ENCODE measurements at places on chromosomes 13 and 19.
A peak's percentile ranks its signal among the peaks of the same experiment; 100 is the strongest.

GRCh38 chr13:95641291-95642027, 3.0 kb downstream of the DZIP1 start:
- no peak overlapping the region for H3K27ac ChIP-seq
- no peaks in the 10 kb centered on the region for H3K27me3 ChIP-seq
- H3K4me1 ChIP-seq: peaks cover 11% of the 10 kb centered on the region
- peaks cover 36% of the 10 kb centered on the region for H3K36me3 ChIP-seq
- peak overlapping the region; percentile 25 for H3K4me3 ChIP-seq

DNA sequence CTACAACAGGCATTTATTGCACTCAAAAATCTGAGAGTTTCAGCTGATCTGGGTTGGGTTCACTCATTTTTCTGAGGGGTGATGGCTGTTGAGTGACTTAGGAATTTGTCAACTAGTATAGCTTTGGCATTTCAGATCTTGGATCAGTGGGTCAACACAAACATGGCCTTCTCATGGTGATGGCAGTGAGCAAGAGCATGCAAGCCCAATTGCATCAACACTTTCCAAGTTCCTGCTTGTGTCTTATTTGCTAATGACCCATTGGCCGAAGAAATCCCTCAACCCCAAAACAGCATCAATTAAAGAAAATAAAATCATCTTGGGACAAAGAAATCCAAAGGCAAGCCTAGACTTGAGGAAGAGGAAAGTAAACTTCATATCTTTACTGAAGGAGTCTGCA, 23.9 kb upstream of the MYCBP2 start:
- no peaks in the 10 kb centered on the region for H3K27me3 ChIP-seq
- no peak overlapping the region for H3K4me3 ChIP-seq
- no peaks in the 10 kb centered on the region for H3K36me3 ChIP-seq
- no peak overlapping the region for H3K27ac ChIP-seq

- DNase-seq: no peak
- no peaks in the 10 kb centered on the region for H3K4me1 ChIP-seq
- no peaks in the 10 kb centered on the region for H3K36me3 ChIP-seq
- no peaks in the 10 kb centered on the region for H3K27me3 ChIP-seq
- no peak overlapping the region for H3K4me3 ChIP-seq
These were observed 809.0 kb upstream of the SLITRK5 start for GRCh38 chr13:86862137-86862536.

DNA sequence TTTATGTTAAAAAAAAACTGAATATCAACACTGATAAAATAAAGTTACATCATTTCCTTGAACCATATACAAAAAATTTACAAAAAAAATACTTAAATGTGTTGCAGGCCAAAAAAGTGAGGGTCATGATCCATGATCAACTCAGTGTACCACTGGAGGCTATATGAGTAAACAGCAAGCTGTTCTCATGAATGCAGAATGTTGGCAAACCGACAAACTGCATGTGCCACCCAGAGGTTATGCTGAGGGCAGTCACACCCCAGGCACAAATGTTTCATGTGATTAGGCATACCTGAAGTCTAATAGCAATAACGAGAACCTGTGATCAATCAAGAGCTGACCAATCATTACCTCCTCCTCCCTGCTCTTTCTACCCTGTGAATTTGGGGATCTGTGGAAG, 91.9 kb downstream of the ZNF431 start:
- no peaks in the 10 kb centered on the region for H3K36me3 ChIP-seq
- no peak for DNase-seq
- H3K4me3 ChIP-seq: no peak overlapping the region
- H3K27ac ChIP-seq: no peak overlapping the region
- no peaks in the 10 kb centered on the region for H3K4me1 ChIP-seq
- H3K27me3 ChIP-seq: no peaks in the 10 kb centered on the region

DNA sequence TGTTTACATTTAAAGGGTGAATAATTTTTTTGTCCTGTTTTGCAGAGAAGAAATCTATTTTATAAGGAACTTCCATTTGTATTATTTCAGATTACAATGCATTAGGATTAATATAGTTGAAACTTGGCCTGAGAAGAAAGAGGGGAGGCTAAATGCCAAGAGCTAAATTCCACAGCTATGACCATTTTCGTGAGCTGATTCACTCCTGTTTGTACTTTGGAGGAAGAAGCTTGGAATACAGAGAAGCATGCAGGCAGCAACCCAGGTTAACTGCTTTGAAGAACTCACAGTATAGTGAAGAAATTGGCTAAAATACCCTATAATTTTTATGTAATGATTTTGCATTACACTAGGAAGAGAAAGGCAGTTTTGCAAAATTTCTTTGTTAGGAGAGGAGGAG, 309.4 kb upstream of the KLF12 start:
- peak overlapping the region; percentile 96 for H3K27ac ChIP-seq
- no peak overlapping the region for H3K4me3 ChIP-seq
- H3K27me3 ChIP-seq: no peaks in the 10 kb centered on the region
- no peaks in the 10 kb centered on the region for H3K36me3 ChIP-seq

GRCh38 chr13:101512650-101513049, 60.2 kb downstream of the ITGBL1 start:
- no peaks in the 10 kb centered on the region for H3K27me3 ChIP-seq
- H3K4me3 ChIP-seq: no peak overlapping the region
- H3K36me3 ChIP-seq: no peaks in the 10 kb centered on the region
- peaks cover 4% of the 10 kb centered on the region for H3K4me1 ChIP-seq

DNA sequence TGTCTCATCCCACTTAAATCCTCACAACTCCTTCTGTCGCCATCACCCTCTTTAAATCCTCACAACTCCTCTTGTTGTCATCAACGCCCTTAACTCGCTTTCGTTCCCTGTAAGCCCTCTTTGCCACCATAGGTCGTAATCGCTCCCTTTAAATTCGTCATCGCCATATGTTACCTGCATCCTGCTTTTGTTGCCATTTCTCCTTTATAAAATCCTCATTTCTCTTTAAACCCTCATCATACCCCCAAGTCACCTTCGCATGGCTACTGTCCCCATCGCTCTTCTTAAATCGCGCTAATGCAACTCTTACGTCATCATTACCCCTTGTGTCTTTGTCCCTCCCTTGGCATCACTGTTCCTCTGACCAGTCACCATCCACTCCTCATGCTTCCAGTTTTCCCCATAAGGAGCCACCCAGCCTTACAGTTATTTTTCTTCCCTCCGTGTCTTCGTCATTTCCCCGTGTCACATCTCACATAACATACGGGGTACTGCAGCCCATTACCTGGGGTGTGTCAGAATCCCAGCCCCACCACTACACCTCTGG, 539 bp downstream of the PLD3 start:
- DNase-seq: no peak
- peaks cover 3% of the 10 kb centered on the region for H3K4me1 ChIP-seq
- H3K27ac ChIP-seq: no peak overlapping the region
- H3K27me3 ChIP-seq: no peaks in the 10 kb centered on the region
- H3K4me3 ChIP-seq: peak overlapping the region; percentile 55

DNA sequence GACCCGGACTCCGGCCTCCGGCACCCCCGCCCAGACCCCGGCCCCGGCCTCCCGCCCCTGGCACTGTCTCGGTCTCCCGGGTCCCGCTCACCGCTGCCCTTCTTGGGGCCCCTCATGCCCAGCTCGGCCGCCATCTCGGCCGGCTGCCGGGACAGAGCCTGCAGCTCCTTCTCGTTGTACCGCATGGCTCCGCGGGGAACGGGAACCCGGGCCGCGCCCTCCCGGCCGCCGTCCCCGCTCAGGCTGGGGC, 140 bp downstream of the PLEKHJ1 start:
- H3K36me3 ChIP-seq: peaks cover 43% of the 10 kb centered on the region
- H3K4me1 ChIP-seq: peaks cover 10% of the 10 kb centered on the region
- H3K27ac ChIP-seq: peak overlapping the region; percentile 69

DNA sequence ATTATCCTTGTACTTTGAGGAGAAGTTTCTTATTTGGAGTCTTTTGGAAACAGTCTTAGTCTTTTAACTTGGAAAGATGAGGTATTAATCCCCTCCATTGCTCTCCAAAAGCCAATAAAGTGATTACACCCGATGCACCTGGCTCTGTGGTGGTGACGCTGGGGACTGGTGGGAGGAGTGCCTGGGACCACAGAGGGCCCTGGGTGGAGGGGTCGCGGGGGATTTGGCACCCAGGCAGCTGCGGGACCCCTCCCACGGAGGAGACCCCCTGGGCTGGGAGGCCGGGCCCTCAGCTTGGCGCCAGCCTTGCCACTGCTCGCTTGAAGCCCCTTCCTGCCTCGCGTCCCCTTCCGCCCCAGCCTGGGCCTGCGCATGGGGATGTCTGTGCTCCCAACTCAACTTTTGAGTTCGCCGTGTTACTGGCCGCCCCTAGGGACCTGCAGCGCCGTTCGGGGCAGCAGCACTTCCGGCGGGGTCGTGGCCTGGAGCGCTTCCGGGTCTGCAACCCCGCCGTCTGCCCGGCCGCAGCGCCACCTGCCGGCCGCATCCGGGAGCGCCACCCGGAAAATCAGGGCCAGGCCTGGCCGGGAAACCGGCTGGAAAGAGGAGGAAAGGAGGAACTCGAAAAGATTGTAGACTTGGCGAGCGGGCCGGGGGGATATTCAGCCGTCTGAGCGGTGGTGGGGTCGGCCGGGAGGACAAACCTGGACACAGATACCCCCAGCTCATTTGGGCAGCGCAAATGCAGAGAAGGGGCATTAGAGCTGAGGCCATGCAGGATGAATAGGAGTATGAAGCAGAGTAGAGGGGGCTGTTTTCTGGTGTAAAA, 8.4 kb downstream of the PEAK3 start:
- H3K4me1 ChIP-seq: peaks cover 5% of the 10 kb centered on the region
- no peaks in the 10 kb centered on the region for H3K27me3 ChIP-seq

GRCh38 chr13:33202644-33203169, 82.8 kb downstream of the STARD13 start:
- peaks cover 24% of the 10 kb centered on the region for H3K36me3 ChIP-seq
- no peak overlapping the region for H3K4me3 ChIP-seq
- no peak overlapping the region for H3K27ac ChIP-seq
- H3K4me1 ChIP-seq: peaks cover 10% of the 10 kb centered on the region
- no peaks in the 10 kb centered on the region for H3K27me3 ChIP-seq

GRCh38 chr13:102721800-102722231, 27.0 kb upstream of the METTL21C start:
- H3K36me3 ChIP-seq: no peaks in the 10 kb centered on the region
- DNase-seq: no peak
- no peaks in the 10 kb centered on the region for H3K27me3 ChIP-seq
- no peak overlapping the region for H3K27ac ChIP-seq

DNA sequence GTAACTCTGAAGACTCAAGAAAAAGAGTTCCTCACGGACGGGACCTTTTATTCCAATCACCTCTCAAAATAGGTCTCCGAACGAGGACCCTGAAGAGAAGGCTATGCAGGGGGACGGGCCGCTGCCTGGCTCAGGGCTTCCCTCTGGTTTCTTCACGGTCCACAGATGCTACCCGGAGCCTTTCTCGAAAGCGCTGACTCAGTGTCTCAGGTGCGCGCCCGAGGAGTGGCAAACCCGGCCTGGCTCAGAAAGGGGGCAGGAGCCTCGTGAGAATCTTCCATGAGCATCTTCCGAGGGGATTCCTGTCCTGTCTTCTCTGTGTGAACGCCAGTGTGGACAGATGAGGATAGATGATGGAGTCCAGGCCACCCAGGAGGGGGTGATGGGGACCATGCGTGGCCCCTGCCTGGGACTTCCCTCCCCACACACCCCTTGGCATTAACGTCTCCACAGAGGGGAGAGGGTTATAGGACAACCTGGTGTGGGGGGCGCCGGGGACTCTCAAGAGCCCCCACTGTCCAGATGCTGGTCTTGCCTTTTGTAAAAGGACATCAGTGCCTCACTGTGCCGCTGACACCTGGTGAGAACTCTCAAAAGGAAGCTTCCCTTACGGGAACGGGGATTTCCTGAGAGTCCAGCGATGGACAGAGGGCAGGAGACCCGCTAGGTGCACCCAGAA, 16.5 kb downstream of the LSM4 start:
- H3K4me3 ChIP-seq: no peak overlapping the region
- no peak overlapping the region for H3K27ac ChIP-seq
- H3K27me3 ChIP-seq: no peaks in the 10 kb centered on the region
- H3K4me1 ChIP-seq: peaks cover 11% of the 10 kb centered on the region
- H3K36me3 ChIP-seq: peaks cover 43% of the 10 kb centered on the region

- peaks cover 7% of the 10 kb centered on the region for H3K4me1 ChIP-seq
- H3K36me3 ChIP-seq: no peaks in the 10 kb centered on the region
- peak overlapping the region; percentile 33 for H3K27ac ChIP-seq
- H3K4me3 ChIP-seq: no peak overlapping the region
- H3K27me3 ChIP-seq: no peaks in the 10 kb centered on the region
These were observed 532.0 kb downstream of the GPC6 start for GRCh38 chr13:93758575-93758974.

DNA sequence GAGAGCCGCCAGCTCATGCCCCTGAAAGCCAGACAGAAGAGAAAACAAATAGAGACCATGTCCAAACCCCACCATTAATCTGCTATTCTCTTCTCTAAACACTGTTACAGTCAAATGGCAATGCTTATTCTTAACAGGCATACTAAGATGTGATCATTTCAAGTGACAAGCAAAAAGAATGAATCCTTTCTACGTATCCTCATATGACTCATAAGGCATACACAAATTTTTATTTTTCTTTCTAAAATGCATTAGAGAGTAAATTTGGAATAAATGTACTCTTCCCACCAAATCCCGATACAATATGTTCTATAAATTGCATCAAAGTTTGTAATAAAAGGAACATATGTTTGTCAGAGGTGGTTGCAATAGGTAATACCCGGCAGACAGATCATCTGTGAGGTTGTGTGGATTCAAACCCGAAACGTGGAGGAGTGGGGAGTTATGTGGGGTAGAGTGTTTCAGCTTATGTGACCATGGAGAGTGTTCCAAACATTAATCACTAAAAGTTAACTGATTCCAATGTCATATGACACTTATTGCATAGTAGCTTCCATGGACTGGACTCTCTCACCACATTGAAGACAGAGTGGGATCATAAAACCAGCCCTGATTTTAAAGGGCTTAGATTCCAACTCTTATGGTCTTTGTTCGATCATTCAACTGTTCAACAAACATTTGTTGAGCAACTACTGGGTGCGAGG, 213.1 kb downstream of the DCLK1 start:
- H3K27me3 ChIP-seq: no peaks in the 10 kb centered on the region
- no peak overlapping the region for H3K27ac ChIP-seq
- H3K4me1 ChIP-seq: no peaks in the 10 kb centered on the region
- no peaks in the 10 kb centered on the region for H3K36me3 ChIP-seq
- no peak for DNase-seq

DNA sequence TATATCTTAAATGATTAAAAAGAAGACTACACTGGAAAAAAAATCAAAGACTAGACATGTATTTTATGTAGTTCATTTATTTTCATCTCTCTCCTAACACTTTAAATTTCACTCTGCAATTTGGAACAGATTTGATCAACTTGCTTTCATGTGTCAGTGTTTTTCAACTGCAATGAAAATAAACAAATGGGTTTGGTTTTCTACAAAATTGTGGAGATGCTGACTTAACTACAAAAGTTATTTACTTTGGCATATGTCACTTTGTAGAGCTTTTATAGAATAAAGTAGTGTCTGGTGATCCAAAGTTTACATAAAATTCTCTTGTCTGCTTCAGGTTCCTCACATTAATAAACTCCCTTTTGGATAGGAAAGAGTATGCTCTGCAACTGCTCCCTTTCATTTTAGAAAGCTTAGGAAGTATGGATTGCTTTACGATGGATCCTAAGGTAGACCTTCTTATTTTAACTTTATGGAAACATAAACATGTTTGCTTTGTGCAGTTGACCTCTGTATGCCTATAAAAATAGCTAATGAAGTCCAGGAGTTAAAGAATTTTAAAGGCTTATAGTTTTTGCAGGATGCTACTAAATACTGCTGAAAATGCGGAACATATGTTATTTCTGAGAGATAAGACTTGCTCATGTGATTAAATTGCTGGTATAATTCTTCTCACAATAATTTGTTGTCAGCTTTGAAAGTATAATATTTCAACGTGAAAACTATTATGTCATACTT, 815.9 kb downstream of the PCDH9 start:
- H3K4me3 ChIP-seq: no peak overlapping the region
- no peak overlapping the region for H3K27ac ChIP-seq
- no peaks in the 10 kb centered on the region for H3K36me3 ChIP-seq
- H3K4me1 ChIP-seq: no peaks in the 10 kb centered on the region

Data from RWPE2 (cell line).